ENCODE measurements at places on chromosomes 7 and 10.

- DNase-seq, result no peak
Measured at GRCh38 chr7:14598978-14599377, 303.6 kb downstream of the DGKB start.

- no peak for DNase-seq
Measured at GRCh38 chr10:17005621-17006566, 123.7 kb downstream of the CUBN start.

- DNase-seq, result no peak
Measured at GRCh38 chr10:76433161-76434005, 1002.0 kb downstream of the LRMDA start.

GRCh38 chr10:84676536-84676935, 348.1 kb downstream of the CCSER2 start:
- no peak for DNase-seq

GRCh38 chr7:101952355-101953247, 135.2 kb downstream of the CUX1 start:
- DNase-seq, result peak; percentile 15

GRCh38 chr7:45054442-45054841, 34.3 kb downstream of the NACAD start:
- DNase-seq, result no peak

DNA sequence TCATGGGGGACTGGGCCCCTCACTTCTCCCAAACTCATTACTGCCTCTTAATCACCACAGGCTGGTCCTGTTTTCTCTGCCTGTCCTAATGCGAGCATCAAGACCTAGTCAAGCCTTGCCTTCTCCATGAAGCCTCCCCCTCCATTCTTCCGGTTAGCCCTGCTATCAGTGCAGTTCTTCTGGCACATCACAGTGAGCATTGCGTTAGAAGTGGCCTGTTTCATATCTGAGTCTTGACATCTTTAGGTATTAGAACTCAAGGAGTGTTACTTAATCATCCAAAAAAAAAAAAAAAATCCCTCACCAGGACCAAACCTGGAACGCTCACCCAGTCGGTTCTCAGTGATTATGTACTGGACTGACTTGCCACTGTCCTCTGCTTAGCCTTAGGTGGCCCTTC, 17.4 kb downstream of the SNX10 start:
- no peak for DNase-seq

DNA sequence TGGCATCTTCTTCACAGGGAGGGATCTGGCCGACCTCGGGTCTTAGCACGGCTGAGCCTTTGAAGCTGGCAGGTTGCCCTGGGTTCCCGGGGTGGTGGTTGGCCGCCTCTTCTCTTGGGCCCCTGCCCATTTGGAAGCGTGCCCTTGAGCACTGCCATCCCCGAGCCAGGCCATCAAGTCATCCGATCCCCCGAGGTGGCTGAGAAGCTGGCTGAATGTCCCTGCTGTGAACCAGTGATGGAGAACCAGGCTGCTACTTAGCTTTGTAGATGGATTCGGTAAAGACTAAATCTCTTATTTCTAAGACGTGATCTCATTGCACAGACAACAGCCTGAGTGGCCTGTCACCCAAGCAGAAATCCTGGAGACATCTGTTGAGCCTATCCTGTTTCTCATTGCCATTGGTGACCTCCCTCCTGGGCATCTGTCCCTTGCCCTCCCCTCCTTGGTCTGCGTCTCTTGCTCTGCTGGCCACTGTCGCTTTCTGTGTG, 74.3 kb downstream of the GRK5 start:
- DNase-seq, result no peak

GRCh38 chr7:15967551-15967950, 281.1 kb upstream of the MEOX2 start:
- no peak for DNase-seq

GRCh38 chr10:132196178-132197113, 9.7 kb downstream of the DPYSL4 start:
- DNase-seq, result no peak

GRCh38 chr10:86447432-86447831, 74.2 kb downstream of the WAPL start:
- DNase-seq, result no peak

DNA sequence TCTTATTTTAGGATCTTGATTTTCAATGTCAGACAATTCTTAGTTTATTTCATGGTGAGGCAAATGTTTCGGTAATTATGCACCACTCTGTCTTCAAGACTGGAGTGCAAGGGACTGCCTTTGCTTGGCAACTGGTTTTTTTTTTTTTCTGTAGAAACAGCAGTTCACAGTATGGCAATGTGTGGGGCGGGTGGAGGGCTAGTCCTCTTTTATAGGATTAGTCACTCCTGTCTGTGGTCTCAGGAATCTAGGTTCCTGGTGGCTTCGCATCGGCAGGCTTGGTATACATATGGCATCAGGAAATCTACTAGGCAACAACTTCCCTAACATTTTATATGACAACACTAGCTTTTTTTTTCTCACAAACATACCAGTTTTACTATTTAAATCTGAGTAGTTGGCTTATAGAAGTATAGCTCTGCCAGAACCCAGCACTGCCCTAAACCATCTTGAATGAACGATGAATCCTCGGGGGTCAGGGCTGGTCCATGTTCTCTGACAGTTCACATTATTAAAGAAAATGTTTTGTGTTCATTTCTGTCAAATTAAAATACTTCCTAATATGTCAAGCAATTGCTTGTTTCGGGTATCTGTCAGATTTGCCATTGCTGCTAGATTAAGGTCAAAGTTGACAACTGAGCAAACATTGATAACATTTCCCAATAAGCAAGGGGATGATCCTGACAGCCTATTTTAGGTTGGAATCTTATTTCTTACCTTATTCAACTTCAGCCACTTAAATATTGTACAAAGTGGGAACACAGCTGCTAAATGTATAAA, 289.7 kb upstream of the VSTM2A start:
- DNase-seq, result no peak

DNA sequence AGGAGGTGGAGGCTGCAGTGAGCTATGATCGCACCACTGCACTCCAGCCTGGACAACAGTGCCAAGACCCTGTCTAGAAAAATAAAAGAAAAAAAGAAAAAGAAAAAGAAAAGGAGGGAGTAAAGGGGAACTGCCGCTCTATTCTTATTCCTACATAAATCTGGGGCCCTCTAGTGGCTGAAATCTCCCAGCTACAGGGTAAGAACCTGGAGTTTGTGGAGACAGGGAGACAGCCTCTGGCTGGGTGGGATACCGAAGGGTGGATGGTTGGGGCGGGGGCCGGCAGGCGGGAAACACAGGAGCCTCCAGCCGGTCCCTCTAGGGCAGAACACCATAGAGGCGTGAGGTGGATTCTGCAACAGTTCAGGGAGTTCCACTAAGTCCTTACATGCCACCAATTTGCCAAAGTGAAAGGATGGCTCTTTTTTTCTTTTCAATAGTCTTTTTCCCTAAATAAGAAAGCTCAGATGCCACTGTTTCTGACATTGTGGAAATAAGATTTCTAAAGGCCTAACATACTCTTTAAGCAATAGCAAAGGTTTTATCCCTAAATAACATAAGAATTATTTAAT, 117.3 kb downstream of the SVIL start:
- no peak for DNase-seq

DNA sequence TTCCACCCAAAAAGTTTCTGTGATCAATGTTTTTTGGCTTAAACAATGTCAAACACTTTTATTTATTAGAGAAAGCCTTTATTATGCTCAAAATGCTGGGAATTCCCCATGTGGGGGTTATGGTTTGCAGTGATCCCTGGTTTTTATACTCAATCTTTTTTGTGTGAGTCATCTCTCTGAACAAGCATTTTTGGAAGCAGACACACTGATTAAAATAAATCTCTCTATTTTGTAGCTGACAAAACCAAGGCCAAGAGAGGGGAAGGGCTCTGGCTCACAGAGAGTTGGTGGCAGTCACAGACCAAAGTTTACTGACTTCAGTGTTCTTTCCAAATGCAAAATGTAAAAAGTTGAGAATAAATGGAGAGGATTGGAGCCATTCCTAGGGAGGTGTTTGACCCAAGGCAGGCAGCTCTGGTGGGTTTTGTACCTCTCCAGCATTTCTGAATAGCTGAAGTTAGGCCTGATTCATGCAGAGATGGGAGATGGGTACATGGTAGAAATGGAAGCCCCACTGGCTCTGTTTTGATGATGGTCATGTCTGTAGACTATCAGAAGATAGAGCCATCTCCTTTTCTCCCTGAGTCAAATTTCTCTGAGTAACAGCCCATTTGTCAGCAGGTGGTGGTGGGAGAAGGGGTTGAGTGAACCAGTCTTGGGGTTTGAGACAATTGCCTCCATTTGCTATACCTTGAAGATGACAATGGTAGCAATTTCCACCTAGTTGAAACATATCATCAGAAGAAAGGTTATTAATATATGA, 45.4 kb upstream of the NAMPT start:
- DNase-seq, result no peak

GRCh38 chr7:98619450-98620321, 2.6 kb downstream of the NPTX2 start:
- DNase-seq, result no peak

- no peak for DNase-seq
Measured at GRCh38 chr7:69189406-69189805, 408.9 kb upstream of the AUTS2 start.

- no peak for DNase-seq
Measured at GRCh38 chr10:124529661-124530214, 68.1 kb downstream of the LHPP start.

DNA sequence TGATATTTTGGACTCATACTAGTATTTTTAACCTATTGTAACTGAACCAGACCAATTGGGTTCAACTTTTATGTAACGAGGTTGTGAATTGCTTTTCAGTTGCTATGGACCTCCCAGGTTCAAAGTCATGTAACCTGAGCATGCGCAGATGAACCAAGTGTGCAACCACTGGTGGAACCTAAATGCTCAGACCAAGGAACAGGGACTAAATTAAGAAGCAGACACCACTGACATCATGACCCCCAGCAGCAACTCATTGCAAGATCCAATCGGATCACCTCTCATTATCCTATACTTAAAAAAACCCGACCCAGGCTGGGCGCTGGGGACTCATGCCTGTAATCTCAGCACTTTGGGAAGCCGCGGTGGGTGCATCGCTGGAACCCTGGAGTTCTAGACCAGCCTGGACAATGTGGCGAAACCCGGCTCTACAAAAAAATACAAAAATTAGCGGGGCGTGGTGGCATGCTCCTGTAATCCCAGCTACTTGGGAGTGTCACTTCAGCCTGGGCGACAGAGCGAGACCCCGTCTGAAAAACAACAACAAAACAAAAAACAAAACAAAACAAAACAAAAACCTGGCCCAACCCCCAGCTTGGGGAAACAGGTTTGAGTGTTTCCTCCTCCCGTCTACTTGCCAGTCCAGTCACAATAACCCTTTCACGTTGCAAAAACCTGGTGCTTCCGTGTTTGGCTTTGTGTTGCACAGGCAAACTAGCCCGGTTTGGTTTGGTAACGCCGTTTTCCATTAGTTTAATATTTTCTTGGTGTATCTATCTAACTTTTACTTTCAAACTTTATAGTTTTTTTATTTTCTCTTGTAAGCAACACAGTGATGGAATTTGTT, 11.3 kb upstream of the ZNF518A start:
- no peak for DNase-seq

DNA sequence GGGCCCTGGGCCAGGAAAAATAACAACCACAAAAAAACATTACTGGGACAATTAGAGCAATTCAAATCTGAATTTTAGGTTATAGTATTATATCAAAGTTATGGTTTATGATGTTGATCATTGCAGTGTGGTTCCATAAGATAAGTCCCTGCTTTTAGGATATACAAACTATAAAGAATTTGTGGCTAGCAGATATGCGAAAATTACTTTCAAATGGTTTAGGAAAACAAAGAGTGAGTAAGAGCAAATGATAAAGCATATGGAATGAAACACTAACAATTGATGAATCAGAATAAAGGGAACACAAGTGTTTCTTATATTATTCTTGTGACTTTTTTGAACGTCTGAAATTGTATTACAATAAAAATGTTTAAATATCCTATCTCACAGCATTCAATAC, 64.4 kb upstream of the HECTD2 start:
- no peak for DNase-seq

DNA sequence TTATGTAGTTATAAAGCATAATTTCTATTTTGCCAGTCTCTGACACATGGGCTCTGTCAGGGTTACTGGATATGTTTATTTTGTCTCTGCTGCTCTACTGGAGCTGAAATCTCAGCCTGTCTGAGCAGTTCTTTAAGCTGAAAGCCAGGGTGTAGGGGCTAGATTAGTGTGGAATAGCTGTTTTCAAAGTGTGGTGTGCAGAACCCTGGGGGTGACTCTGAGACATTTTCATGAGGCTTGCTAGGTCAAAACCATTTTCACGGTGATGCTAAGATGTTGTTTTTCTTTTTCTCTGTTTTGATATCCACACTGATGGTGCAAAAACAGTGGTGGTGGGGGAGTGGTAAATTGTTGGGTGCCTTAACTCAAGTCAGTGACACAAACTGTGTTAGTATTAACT, 45.5 kb downstream of the CREM start:
- DNase-seq, result no peak

DNA sequence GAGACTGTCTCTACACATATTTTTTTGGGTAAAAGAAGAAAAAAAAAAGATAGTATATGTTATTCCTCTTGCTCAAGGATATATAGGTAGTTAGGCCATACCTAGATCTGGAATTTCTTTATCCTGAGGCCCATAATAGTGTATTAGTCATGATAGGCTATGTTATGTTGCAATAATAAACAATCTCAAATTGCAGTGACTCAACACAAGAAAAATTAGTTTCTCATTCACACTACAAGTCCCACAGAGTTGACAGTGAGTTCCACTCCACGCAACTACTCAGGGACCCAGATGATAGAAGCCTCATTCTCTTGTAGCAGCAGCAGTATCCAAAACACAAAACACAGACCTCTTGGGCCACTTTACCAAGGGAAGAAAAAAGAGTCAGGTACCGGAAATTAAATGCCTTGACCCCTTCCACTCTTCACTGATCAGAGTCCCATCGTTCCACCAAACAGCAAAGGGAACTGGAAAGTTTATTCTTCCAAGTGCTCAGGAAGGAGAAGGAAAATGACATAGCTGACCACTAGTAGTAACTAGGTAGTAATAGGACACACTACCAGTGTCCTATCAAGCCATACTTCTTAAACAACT, 7.4 kb upstream of the C10orf67 start:
- DNase-seq, result no peak

DNA sequence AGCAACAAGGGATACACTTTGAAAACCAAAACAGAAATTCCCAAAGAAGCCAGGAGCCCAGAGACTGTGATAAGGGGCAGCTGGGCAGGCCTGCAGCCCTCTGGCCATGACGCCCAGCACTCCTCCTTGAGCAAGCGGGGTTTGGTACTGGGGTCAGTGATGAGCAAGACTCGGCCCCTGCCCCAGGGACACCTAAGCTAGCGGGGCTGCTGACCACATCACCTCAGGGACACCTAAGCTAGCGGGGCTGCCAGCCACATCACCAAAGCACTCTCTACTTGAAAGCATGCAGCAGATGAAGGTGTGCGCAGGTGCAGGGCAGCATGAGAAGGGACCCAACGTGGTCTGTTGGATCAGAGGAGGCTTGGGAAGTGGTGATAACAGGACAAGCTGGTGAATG, 108.0 kb upstream of the PPP2R2D start:
- no peak for DNase-seq

- no peak for DNase-seq
Measured at GRCh38 chr10:17438583-17438982, 15.8 kb downstream of the ST8SIA6 start.

Measured in CD4-positive, alpha-beta T cell treated with Interferon alpha-2 for 1 hour (primary cell).